Regular cardiac myocyte (primary cell): ENCODE measurements at places on chromosomes 12 and 14. TPM values are rescaled to one million over a fixed set of nuclear protein-coding genes. Genes with fewer than 3 reads are reported as not detected.

Gene PSMA6
- 234 and 314 TPM in 2 replicates for total RNA-seq

Gene CIROP
- not detected in 2 replicates for total RNA-seq

Gene LHX5
- total RNA-seq, result not detected in 2 replicates

Gene ESR2
- total RNA-seq, result under 0.01 and 0.19 TPM in 2 replicates

Gene HOXC11
- total RNA-seq, result not detected in 2 replicates

Gene NANOG
- not detected in 2 replicates for total RNA-seq

Gene CPSF2
- 48.5 and 66.9 TPM in 2 replicates for total RNA-seq

Gene TRHDE
- total RNA-seq, result 0.38 and 1.7 TPM in 2 replicates
